ENCODE measurements at places on chromosomes 3 and 15. TPM values are rescaled to one million over a fixed set of nuclear protein-coding genes. Genes with fewer than 3 reads are reported as not detected.

HRG gene
- total RNA-seq: not detected

DNA sequence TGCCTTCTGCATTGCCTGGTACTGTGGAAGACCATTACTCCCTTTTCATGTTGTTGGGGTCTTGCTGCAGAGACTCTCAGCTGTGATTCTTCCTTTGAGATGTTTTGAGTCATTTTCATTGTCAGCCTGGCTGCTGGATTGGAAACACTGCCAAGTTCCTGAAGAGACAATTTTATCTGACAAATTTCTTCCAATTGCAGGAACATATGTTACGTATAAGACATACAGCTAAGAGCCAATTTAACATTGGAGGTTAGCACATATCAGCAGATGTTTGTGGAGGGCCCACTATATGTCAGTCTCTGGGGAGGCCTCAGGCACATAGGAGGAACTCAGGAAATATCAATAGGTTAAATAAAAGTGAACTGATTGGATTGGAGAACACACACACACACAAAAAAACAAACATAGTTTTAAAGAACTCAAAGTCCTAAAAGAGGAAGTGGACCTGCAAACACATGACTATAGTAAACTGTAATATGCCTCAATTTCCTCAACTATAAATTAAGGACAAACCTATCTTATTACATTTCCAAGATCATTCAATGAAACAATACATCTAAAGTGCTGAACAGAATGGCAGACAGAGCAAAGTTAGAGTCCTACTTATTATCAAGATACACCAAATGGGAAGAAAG is 172.3 kb downstream of the MYRIP start:
- no peaks in the 10 kb centered on the region for H3K27me3 ChIP-seq
- H3K4me1 ChIP-seq: no peaks in the 10 kb centered on the region
- no peak overlapping the region for H3K27ac ChIP-seq
- no peaks in the 10 kb centered on the region for H3K36me3 ChIP-seq

DNA sequence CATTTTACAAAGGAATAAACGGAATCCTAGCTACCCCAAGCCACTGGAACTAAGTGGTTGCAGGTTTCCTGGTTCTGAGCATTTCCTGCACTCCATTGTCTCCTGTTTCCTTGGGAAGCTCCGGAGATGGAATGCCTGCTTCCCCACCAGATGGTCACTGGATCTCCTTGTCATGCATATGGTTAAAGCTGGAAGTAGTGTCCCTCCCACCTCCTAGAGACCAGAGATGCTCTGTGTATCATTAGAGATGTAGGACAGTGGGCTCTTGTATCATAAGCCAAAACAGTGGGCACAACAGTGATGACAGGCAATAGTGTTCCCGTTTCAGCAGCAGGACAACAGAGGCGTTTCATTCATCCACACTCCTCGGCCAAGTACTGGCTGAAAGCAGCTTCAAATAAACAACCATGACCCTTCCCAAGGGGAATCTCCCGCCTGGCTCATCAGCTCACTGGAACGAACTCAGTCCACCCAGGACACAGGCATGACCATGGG is 136.2 kb upstream of the EIF1B start:
- H3K4me1 ChIP-seq: no peaks in the 10 kb centered on the region
- H3K27ac ChIP-seq: no peak overlapping the region
- H3K36me3 ChIP-seq: no peaks in the 10 kb centered on the region
- no peaks in the 10 kb centered on the region for H3K27me3 ChIP-seq
- no peak overlapping the region for H3K4me3 ChIP-seq
- no peak for DNase-seq

DNA sequence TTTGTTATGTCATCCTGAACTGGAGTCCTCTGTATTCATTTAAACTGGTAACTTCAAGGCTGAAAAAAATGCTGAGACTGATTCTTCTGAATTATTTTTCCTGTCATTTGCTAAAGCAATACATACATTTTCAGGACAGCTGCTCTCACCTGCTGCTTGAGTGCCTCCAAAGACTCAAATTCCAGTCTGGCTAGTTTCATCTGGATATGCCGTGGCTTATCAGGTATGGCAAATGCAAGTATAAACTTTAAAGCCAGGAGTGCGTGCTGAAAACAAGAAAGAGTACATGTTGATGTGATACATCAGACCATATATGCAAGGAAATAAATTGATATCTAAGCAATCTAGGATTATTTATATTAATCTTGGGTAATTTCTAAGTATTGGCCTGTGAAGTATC is 146.1 kb downstream of the SNRK start:
- no peaks in the 10 kb centered on the region for H3K36me3 ChIP-seq
- no peak overlapping the region for H3K4me3 ChIP-seq
- no peak overlapping the region for H3K27ac ChIP-seq

PROK2 gene
- 0.33 TPM for total RNA-seq

SEMA3G gene
- 0.22 TPM for total RNA-seq

DNA sequence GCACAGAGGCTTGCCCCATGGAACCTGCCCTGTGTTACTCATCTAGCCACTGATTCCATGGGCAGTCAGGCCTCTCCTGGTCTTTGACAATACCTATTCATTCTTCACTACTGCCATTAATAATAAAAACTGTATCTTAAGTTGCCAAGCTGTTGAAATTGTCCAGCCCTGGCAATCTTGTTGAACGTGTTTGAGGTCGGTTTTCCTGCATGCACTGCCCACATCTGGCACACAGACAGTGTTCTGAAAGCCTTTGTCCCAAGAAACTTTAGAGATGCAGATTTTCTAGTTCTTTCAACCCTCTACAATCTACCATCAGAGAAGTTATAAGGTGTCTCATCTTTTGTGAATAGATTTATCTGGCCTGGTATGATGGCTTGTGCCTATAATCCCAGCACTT is 567.2 kb upstream of the NECTIN3 start:
- no peak overlapping the region for H3K27ac ChIP-seq
- no peaks in the 10 kb centered on the region for H3K4me1 ChIP-seq
- H3K4me3 ChIP-seq: no peak overlapping the region
- no peaks in the 10 kb centered on the region for H3K36me3 ChIP-seq
- no peaks in the 10 kb centered on the region for H3K27me3 ChIP-seq

POC1A gene
- total RNA-seq: 1.1 TPM

- H3K4me3 ChIP-seq: no peak overlapping the region
- no peaks in the 10 kb centered on the region for H3K36me3 ChIP-seq
Measured at GRCh38 chr15:52710050-52710707, 31.0 kb upstream of the ATOSA start.

SLC51A gene
- not detected for total RNA-seq

PLA2G4E gene
- not detected for total RNA-seq

BFSP2 gene
- not detected for total RNA-seq

GRCh38 chr3:110323349-110323748 is 748.3 kb upstream of the NECTIN3 start:
- H3K4me3 ChIP-seq: no peak overlapping the region
- DNase-seq: no peak
- no peak overlapping the region for H3K27ac ChIP-seq
- no peaks in the 10 kb centered on the region for H3K27me3 ChIP-seq
- no peaks in the 10 kb centered on the region for H3K36me3 ChIP-seq
- H3K4me1 ChIP-seq: no peaks in the 10 kb centered on the region

DNA sequence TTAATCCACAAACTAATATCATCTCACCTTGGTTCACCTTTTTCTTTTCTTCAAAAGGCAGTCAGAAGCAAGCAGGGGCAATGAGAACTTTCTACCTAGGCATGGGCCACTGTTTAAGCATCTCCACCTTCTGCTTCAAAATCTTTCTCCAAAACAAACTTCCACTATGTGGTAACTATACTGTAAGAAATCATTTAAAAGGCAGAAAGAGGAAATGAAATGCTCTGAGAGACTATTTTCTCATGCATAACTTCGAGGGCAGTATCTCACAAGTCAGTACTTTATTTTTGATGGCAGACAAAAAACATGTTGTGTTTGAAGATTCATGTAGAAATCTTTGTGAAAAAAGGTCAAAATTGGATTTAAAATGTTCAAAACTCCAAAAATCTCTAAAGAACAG is 419.7 kb downstream of the ZBTB20 start:
- no peaks in the 10 kb centered on the region for H3K27me3 ChIP-seq
- no peak for DNase-seq
- H3K4me3 ChIP-seq: no peak overlapping the region
- H3K27ac ChIP-seq: no peak overlapping the region

DNA sequence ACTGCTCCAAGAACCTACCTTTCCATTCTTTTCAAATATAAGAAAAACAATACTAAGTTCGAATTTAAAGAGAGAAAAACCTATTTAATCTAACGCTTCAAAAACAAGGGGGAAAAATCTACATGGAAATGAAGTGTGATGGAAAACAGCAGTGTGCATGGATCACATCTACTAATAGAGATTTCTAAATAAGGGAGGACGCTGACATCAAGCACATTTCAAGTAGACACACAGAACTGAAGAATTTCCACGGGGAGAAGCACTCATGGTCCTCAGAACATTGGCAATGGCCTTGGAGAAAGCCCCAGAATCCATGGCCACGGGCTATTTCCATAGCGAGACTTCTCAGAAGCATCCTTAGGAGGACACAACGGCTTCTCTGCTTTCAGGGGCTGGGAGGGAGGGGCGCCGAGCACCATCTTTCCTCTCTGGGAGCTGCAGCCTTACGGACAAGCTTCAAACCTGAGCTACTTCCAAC is 1.0 kb downstream of the TASOR start:
- H3K4me3 ChIP-seq: peak overlapping the region; percentile 76
- peak overlapping the region; percentile 96 for H3K27ac ChIP-seq
- peaks cover 60% of the 10 kb centered on the region for H3K4me1 ChIP-seq

GRCh38 chr3:73213896-73214295 is 152.4 kb downstream of the EBLN2 start:
- no peak for DNase-seq
- no peak overlapping the region for H3K27ac ChIP-seq
- no peaks in the 10 kb centered on the region for H3K36me3 ChIP-seq

DNA sequence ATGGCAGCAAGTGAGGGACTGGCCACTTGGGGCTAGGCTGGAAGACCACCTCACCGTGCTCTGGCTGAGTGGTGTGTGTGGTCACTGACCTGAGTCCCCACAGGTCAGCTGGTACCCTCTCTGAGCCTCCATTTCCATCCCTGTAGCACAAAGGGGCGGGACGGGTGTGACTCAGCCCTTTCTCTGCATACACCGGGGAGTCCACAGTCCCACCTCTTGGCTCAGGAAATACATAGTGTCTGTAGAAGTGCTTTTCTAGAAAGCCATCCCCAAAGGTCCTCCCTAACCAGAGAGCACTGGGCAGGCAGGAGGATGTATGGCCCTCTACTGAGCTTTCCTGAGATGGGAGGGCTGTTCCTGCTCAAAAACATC is 27.2 kb downstream of the WNT7A start:
- no peak for DNase-seq
- H3K27ac ChIP-seq: no peak overlapping the region
- no peaks in the 10 kb centered on the region for H3K27me3 ChIP-seq
- no peaks in the 10 kb centered on the region for H3K36me3 ChIP-seq

- no peaks in the 10 kb centered on the region for H3K27me3 ChIP-seq
- H3K4me3 ChIP-seq: no peak overlapping the region
- H3K4me1 ChIP-seq: no peaks in the 10 kb centered on the region
- H3K36me3 ChIP-seq: no peaks in the 10 kb centered on the region
Measured at GRCh38 chr3:167978071-167978470, 117.7 kb downstream of the GOLIM4 start.

ADAMTS7 gene
- not detected for total RNA-seq

- H3K4me1 ChIP-seq: no peaks in the 10 kb centered on the region
- H3K27me3 ChIP-seq: no peaks in the 10 kb centered on the region
- H3K4me3 ChIP-seq: no peak overlapping the region
Measured at GRCh38 chr15:51051776-51052175, 42.9 kb downstream of the TNFAIP8L3 start.

GRCh38 chr3:37979541-37980461 is 10.8 kb upstream of the VILL start:
- H3K4me1 ChIP-seq: no peaks in the 10 kb centered on the region
- no peak for DNase-seq
- no peak overlapping the region for H3K4me3 ChIP-seq
- no peaks in the 10 kb centered on the region for H3K36me3 ChIP-seq
- no peaks in the 10 kb centered on the region for H3K27me3 ChIP-seq

TEX9 gene
- total RNA-seq: 2.3 TPM

DNA sequence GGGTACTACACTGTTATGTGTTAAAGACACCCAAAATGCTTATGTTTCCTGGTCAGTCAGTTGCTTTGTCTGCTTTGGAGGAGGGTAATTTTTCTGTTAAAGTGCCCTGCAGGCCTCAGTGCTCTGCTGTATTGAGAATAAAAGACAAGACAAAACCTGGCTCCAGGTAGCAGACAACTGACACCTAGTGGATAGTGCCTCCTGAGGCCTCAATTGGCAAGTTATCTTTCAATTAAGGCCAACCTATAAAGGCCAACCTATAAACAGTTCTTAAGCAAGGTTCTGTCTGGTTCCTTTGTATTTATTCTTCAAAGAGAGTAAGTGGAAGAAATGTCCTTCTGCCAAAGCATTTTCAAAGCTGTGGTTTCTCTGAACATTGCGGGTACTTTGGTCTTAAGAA is 773.8 kb downstream of the MECOM start:
- H3K4me1 ChIP-seq: no peaks in the 10 kb centered on the region
- H3K27me3 ChIP-seq: no peaks in the 10 kb centered on the region
- no peak overlapping the region for H3K4me3 ChIP-seq

- no peak overlapping the region for H3K4me3 ChIP-seq
- H3K27ac ChIP-seq: no peak overlapping the region
- DNase-seq: no peak
- no peaks in the 10 kb centered on the region for H3K27me3 ChIP-seq
- no peaks in the 10 kb centered on the region for H3K36me3 ChIP-seq
Measured at GRCh38 chr3:150094150-150094933, 123.6 kb upstream of the PFN2 start.

GRCh38 chr15:48702569-48703236 is 57.2 kb upstream of the FBN1 start:
- H3K4me3 ChIP-seq: no peak overlapping the region
- no peak for DNase-seq
- no peaks in the 10 kb centered on the region for H3K4me1 ChIP-seq
- no peaks in the 10 kb centered on the region for H3K36me3 ChIP-seq
- no peaks in the 10 kb centered on the region for H3K27me3 ChIP-seq

LINGO1 gene
- not detected for total RNA-seq

DNA sequence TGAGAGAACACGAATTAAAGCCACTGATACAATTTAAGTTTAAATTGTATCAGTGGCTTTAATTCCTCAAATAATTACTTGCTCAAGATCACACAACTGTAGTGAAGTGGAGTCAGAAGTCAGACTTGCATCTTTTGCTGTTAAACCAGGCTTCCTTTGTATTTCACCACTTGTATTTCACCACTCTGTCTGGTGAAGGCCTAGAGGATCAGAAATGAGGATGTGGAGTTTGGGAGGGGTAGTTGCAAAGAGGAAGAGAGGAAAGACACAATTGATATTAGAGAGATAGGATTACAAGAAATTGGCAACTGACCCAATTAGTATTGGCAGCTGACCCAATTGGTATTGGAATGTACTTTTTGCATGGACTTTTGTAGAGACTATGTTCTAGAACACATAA is 288.1 kb upstream of the GPR149 start:
- no peaks in the 10 kb centered on the region for H3K4me1 ChIP-seq
- H3K27ac ChIP-seq: no peak overlapping the region
- no peaks in the 10 kb centered on the region for H3K27me3 ChIP-seq
- DNase-seq: no peak
- H3K4me3 ChIP-seq: no peak overlapping the region
- H3K36me3 ChIP-seq: no peaks in the 10 kb centered on the region

GRCh38 chr3:138331143-138331894 is 1.7 kb upstream of the NME9 start:
- no peak overlapping the region for H3K27ac ChIP-seq
- H3K4me3 ChIP-seq: no peak overlapping the region
- peaks cover 8% of the 10 kb centered on the region for H3K4me1 ChIP-seq
- DNase-seq: no peak
- no peaks in the 10 kb centered on the region for H3K27me3 ChIP-seq

FSIP1 gene
- total RNA-seq: 0.47 TPM

TRPM1 gene
- total RNA-seq: not detected

RIOX2 gene
- total RNA-seq: 35.5 TPM
